ENCODE measurements at places on chromosomes 16 and 17.

- no peak for DNase-seq
These were observed 132.4 kb upstream of the CHMP6 start for GRCh38 chr17:80859002-80859941.

DNA sequence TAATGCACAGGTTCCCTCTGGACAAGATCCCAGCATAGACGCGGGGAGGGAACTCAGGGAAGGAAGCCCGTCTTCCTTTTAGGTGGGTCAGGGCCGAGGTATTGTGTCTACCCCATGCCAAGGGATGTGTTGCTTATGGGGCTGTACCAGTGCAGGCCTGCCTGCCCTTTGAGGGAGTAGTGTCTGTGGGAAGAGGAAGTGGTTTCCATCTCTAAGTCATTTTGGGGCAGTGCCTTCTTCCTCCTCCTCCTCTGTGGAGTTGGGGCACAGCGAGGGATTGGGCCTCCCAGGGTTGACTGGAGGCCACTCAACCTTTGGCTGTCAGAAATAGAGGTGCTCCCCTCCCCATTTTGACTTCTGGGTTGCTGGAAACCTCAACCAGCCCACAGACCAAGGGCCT, 26.5 kb downstream of the GJD3 start:
- no peak for DNase-seq

DNA sequence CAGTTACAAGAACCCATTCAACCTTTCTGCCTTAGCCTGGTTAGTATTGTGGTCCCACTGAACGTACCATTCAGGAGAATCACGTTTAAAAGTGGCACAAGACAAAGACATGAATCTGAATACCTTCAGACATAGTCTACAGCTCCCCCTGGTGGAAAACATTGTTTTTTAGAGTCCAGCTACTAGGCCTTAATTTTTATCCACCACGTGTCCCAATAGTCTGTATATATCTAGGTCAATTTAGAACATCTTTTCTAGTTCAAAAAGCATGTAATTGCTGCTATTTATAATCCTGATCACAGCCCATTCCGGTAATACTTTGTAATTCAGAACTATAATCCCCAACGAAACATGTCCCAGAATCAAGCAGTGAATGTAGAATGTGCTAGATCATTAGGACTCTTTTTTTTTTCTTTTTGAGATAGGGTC, 13.7 kb upstream of the GUCY2D start:
- no peak for DNase-seq

DNA sequence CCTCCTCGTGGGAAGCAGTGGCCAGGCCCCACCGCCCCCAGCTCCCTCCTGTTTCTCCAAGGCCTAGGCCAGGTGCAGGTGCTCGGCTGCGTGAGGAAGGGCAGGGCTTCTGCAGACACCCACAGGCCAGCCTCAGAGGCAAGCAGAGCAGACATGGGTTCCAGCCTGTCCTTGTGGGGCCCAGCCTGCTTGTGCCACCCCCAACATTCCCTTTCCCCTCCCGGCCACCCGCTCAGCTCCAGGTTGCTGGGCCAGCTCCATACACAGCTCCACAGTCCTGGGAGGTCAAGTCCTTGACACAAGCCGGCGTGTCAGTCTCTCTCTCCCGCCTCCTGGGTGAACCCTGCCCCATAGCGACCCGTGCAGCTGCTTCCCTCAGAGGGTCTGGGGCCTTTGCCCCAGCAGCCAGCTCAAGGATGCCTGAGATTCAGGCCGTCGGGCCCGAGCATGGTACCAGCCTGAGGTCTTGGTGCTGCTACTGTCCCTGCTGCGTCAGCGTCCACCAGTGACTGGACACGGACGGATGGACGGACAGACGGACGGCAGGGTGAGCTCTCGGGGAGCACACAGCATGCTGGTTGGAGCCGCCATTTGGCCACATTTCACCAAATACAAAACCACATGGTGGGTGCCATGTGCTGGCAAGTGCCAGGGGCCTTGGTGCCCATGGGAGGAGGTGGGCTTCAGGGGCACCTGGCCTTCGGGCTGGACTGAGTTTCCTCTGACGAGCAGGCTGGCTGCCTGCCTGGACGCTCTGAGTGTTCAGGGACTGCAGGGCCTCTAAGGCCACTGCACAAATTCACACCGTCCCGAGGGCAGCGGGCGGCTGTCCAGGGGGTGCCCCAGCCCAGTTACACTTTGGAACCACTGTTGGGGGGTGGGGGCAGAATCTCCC, 8.0 kb downstream of the SECTM1 start:
- DNase-seq = no peak

GRCh38 chr17:33725675-33726271, 432.7 kb upstream of the ASIC2 start:
- DNase-seq = no peak

GRCh38 chr16:26697807-26698206, 368.9 kb upstream of the C16orf82 start:
- DNase-seq = no peak

All from osteocyte (in vitro differentiated cells).